ENCODE measurements at places on chromosomes 2 and 18.
A peak's percentile ranks its signal among the peaks of the same experiment; 100 is the strongest.

GRCh38 chr2:239826786-239827522, 198.2 kb downstream of the NDUFA10 start:
- no peak for DNase-seq

DNA sequence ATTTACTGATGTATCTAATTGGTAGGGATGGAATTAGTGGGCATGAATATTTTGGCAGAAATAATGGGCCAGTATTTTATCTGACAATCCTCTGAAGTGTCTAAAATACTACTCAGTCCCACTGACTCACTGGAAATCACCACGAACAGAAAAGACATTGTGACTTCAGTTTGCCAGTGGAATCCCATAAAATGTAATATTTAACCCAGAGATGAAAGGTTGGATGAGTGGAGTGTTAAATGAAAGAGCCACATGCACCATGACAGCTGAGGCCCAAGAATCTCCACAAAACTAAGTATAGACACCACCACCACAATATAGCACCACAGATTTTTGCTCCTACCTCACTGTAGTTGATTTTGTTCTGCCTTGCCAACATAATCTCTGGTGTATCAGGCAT, 103.9 kb downstream of the NEB start:
- DNase-seq, result no peak

DNA sequence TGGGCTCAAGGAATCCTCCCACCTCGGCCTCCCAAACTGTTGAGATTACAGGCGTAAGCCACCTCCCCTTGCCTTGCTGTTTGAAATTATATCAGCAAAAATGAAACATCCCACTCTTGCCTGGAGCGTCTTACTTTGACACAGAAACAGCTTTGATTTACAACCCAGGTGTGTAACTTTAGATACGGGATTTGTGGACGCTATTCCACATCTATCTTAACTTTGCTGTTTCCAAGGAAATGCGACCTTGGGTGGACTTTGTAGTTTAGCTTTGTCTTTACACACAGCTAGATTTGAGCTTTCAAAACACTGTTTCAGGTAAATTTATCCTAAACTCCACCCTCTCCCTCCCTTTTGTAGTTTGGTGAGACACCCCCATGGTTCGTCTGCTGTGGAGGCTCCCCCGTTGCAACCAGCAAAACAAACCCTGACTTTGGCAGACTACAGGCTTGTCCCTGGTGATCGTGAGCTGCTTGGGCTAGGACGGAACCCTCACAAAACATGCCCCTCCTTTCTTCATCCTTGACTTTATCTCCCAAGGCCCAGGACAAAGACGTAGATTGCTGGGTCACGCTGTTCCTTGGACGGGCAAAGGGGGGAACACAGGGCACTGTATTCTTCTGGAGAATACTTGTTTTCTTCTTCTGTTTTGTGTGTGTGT, 5.5 kb upstream of the MSH6 start:
- no peak for DNase-seq

DNA sequence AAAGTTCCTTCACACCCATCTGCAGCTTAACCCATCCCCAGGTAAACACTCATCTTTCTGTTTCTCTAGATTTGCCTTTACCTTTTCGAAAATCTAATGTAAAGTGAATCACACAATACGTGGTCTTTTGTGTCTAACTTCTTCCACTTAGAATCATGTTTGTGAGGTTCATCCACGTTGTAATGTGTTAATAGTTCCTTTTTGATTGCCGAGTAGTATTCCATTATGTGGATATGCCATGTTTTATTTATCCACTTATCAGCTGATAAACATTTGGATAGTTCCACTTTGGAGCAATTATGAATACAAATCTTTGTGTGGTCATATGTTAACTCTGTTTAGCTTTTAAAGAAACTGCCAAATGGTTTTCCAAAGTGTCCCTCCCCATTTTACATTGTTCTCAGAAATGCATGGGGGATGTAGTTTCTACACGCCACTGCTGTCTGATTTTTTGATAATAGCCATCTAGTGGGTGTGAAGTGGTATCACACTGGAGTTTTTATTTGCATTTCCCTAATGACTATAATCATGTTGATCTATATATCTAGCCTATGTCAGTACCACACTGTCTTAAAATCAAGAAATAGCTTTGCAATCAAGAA, 22.3 kb downstream of the PECR start:
- no peak for DNase-seq

DNA sequence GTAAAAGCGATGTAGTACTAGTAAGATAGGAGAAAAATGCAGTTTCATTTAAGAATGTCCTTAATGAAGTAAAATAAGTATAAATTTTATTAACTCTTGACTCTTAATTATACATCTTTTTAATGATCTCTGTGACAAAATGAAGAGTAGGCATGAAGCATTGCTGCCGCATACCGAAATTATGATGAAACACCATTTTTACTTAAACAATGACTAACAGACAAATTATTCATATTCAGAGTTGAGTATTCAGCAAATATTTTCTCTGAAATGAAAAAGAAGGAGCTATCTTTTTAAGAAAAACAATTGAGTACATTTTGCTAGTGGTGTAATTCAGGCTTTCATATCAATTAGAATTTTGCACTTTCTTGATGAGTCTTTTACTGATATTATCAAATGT, 150.6 kb upstream of the DOCK10 start:
- DNase-seq, result peak; percentile 5

DNA sequence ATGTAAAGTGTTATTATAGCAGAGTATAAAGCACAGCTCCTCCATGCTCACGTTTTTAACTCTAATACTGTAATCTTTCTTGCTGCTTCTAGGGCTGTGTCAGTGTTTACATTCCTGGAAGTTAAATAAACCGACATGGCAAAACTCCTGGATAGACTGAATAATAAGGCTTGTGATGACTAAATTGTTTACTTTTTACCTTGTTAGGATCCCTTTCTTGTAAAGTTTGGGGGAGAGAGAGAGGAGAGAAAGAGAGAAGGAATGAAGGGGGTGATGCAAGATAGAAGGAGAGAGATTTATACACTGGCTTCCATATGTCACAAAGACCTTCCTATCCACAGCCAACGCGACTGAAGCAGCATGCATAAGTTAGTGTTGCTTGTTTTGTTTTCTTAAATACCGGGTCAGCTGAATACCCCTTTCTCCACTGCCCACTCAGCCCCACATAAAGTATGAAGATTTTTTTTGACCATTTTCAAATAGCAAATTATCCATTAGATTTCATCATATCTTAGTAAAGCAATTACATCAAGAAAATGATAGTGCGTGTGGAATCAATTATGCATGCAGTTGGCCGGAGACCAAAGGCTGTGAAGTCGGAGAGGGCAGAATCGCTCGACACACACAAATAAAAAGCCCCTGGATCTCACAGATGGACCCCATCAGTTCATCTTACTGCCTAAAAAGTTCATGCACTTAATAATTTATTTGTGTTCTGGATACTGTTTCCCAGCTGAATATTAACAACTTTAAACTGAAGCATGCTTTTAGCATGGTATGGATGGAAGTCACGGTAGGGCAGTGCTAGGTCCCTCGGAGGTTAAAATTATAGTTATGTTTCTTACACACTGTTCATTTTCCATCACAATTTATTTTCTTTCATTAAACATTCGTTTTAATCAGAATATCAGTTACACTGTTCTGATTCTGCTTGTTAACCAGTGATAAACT, 20.1 kb downstream of the BCL11A start:
- peak; percentile 62 for DNase-seq

DNA sequence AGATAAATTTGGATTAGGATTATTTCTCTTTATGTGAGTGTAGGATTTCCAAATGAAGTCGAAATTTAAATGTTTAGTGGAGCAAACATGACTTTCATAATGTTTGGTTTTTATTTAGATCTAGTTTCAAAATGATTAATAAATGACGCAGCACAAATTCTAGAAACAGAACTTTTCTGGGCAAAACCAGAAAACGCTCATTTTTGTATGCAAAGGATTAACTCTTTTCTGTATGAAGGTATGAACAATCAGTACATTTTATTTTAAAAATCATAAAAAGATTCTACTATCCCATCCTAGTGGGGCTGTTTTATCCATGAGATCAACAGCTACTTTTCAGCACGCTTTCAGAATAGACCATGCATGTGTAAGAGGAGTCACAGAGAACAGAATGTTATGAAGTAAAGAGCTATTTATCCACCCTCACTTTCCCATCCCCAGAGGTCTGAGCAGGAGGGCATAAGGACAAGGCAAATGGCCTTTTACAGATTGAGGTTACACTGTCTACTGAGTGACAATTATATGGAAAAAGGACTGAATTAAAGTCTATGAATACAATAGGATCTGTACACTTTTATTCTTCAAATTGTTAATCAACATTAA, 270.8 kb downstream of the ZEB2 start:
- DNase-seq, result no peak

- DNase-seq, result peak; percentile 73
Observed at GRCh38 chr2:148989882-148990493, 48.5 kb upstream of the LYPD6B start.

- peak; percentile 15 for DNase-seq
Observed at GRCh38 chr2:122636097-122636496, 880.6 kb downstream of the TSN start.

GRCh38 chr18:57555134-57555533, 31.4 kb downstream of the FECH start:
- DNase-seq, result no peak

- no peak for DNase-seq
Observed at GRCh38 chr2:132282911-132283310, 121.2 kb upstream of the ANKRD30BL start.

GRCh38 chr2:180010701-180011100, 3.6 kb upstream of the CWC22 start:
- no peak for DNase-seq

GRCh38 chr2:200741468-200742202, 70.1 kb upstream of the BZW1 start:
- no peak for DNase-seq

DNA sequence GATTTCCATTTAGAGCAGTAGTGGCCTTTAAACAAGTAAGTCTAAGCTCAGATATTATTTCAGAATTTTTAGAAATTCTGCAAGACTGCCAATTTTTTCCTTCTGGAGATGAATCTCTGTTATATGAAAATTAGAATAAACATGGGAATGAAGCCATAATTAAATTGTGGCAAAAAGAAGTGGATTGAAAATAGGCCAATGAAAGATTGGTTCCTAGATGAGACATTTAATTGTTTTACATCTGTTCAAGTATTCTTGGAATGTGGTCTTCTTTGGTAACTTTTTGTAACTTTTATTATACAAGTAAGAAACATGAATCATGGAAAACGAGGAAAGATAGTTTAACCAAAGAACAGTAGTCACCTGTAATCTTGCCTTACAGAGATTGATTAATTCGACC, 10.3 kb downstream of the CAD start:
- no peak for DNase-seq

All from HFFc6 (cell line).